ENCODE measurements at places on chromosomes 5 and 9.

DNA sequence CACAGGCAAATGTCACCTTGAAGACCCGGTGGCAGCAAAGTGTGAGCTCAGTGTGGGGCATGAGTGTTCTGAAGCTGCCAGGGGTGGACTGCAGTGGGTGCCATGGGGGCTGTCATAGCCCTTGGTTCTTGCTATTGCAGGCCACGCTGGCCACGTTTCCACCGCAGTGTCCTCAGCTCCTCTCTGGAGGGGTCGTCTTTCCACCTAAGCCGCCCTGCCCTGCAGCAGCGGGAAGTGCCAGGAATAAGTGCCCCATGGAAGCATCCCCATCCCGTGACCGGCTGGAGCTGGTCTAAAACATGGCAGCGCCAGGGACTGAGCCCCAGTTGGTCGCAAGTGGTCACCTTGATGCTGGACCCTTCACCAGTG lies 6.9 kb downstream of the OBP2B start:
- DNase-seq = no peak

- DNase-seq = no peak
These were observed 159.1 kb upstream of the ZNF608 start for GRCh38 chr5:124905256-124906130.

DNA sequence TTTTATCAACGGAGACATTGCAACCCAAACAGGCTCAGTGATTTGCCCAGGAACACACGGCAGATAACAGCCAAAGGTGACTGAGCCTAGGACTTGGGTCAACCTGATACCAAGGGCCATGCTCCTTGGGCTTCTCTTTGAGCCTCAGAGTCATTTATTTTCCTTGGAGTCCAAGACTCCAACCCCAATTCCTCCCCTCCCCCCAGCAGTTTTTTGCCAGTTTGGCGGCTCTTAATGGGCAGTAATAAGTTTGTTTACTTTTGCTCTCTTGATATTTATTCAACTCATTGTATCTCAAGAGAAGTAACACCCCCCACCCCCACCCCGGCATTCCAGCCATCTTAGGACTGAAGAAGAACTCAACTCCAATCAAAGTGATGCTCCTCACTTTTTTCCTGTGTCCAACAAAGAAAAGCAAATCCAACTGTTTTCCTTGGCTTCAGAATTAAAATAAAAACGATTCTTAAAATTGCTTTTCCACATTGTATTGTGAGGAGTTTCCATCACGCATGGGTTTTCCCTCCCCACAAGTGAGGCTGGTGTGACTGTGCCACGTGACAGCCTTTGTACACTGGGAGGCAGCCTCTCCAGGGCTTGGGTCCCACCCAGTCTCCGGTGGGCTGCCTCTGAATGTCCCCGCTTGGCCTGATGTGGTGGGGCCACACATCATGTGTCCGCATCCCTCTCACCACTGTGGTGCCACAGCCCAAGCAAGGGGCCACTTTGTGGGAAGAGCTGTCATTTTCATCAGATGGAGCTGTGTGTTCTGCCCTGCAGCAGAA lies 9.1 kb downstream of the ANGPTL2 start:
- no peak for DNase-seq

- DNase-seq = no peak
These were observed 19.8 kb upstream of the NUDT12 start for GRCh38 chr5:103582364-103582763.

DNA sequence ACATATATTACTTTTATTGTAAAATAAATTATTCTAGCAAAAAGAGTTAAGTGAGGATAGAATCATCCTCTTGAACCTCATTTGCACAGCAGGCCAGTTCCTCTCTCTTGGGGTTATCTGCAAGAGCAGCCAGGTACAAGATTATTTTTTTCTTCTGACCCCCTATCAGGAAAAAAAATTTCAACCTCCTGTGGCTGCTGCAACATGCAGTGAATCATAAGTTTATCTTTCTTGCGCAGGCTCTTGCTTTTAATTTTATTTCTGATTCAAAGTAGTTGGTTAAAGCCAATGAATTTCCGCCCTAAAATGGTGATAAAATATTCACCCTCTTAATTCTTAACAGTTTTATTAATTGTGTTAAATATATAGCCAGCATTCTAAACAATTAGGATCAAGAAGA lies 69.7 kb upstream of the PPP3R2 start:
- DNase-seq = no peak

- DNase-seq = no peak
These were observed 11.6 kb downstream of the FCN2 start for GRCh38 chr9:134892221-134892620.

- DNase-seq = no peak
These were observed 316.5 kb downstream of the KCTD16 start for GRCh38 chr5:144487207-144487606.

GRCh38 chr5:102528600-102528999 lies 29.8 kb upstream of the SLCO6A1 start:
- no peak for DNase-seq

DNA sequence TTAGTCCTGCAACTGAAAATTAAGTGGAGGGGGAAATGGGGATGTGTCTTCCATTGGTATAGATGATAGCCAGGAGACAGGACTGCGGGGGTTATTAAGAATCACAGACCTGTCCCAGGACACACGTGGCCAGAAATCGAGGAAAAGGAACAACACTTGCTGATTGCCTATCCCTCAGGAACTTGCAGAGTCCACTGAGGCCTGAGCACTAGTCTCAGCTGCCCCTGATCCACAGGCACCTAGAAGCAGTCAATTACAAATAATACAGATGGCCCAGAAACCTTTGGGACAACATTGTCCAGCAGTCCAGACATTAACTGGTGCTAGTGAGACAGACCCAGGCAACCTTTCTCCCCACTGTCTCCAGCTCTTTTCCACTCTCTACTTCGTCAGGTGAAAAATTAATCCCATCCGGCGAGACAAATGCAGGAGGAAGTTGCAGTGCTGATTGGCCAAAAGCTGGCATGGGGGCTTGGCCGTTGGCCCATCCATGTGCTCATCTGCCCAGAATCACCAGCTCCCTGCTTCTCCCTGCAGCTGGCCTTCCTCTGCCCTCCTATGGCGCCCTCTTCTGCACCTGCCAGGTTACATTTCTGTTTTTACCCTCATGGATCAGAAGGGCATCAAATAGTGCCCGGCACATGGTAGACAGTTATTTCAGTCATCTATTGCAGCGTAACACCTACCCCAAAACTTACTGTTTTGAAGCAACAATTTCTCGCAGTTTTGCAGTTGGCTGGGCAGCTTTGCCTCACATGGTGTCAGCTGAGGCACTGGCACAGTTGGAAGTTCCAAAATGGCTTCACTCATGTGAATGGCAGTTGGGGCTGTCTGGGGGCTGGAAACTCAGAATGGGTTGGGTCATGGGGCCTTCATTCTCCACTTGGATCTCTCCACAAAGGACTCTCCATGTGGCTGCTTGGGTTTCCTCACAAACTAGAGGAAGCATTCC lies 3.6 kb upstream of the B4GALT1 start:
- no peak for DNase-seq

DNA sequence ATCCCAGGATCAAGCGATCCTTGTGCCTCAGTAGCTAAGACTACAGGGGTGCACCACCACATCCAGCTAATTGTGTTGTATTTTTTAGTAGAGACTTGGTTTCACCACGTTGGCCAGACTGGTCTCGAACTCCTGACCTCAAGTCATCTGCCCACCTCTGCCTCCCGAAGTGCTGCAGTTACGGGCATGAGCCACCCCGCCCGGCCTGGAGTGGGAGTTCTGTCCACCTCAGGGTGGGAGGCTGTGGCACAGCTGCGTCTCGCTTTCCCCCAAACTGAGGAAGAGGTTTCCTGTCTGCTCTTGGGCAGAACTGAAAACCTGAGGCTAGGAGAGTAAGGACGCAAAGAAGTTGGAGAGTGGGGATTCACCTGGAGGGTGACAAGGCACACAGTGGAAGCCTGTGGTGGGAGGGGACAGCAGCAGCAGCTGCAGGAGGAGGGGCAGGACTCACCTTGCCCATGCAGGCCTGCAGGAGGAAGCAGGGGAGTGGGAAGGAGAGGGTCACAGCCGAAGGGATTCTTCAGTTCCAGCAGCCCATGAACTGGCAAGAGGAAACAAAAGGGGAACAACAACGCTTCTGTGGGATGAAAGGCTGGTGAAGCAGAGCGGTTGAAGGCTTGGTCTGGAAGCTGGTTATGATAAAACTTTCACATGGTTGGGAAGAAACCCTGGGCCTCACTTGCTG lies 181.4 kb downstream of the GAS1 start:
- no peak for DNase-seq

GRCh38 chr5:176796970-176797369 lies 13.4 kb upstream of the UNC5A start:
- DNase-seq = no peak

DNA sequence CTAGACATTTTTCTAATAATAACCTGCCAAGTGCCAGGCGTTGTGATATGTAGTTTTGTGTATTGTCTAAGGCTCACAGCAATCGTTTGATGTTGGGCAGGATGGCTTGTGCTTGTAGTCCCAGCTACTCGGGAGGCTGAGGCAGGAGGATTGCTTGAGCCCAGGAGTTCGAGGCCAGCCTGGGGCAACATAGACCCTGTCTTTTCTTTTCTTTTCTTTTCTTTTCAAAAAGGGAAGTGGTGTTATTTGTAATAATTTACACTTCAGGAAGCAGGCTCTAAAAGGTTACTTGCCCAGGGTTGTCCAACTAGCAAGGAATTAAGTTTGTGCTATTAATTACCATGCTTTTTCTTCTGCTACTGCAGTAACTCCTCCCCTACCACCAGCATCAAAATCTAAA lies 3.2 kb downstream of the ZNF131 start:
- no peak for DNase-seq

DNA sequence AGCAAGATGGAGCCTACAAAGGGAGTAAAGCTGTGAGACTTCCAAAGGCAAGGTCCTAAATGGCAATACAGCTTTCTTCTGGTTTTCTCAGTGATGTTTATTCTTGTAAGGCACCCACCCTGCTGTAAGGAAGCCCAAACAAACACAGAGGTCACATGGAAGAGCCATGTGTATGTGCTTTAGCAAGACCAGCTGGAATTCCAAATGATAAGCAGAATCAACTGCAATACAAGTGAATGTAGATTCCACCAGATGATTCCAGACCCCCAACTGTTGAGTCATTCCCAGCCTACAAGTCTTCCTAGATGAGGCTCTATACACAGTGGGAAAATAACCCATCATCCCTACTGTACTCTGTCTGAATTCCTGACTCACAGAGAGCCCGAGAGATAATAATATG lies 122.8 kb downstream of the DEPDC1B start:
- no peak for DNase-seq

- DNase-seq = no peak
These were observed 2.7 kb downstream of the CDO1 start for GRCh38 chr5:115813719-115814118.

GRCh38 chr5:52693280-52693679 lies 94.4 kb upstream of the ITGA1 start:
- no peak for DNase-seq

DNA sequence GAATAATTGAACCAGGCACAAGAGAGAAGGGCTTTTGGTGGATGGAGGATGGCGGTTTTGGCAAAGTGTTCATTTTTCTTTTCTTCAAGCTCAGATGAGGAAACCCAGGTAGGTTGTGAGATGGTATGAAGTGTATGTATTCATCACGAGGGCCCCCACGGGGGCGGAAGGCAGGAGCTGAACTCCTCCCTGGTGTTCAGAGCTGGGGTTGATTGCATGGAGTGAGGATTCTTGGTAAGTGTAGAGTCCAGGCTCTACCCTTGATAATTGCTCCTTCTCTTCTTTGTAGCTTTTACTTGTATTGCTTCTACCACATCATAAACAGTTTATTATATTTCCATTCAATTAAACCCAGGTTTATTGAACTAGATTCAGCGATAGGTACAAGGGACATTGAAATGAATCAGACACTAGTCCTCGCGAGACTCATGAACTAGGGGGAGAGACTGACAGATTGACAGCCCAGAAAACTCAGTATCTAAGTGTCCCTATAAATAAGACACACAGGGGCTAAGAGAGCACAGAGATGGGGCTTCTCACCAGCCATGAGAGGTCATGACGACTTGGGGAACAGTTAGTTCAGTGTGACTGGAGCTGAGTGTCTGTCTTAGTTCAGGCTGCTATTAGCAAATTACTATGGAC lies 116.7 kb upstream of the KLF4 start:
- no peak for DNase-seq

DNA sequence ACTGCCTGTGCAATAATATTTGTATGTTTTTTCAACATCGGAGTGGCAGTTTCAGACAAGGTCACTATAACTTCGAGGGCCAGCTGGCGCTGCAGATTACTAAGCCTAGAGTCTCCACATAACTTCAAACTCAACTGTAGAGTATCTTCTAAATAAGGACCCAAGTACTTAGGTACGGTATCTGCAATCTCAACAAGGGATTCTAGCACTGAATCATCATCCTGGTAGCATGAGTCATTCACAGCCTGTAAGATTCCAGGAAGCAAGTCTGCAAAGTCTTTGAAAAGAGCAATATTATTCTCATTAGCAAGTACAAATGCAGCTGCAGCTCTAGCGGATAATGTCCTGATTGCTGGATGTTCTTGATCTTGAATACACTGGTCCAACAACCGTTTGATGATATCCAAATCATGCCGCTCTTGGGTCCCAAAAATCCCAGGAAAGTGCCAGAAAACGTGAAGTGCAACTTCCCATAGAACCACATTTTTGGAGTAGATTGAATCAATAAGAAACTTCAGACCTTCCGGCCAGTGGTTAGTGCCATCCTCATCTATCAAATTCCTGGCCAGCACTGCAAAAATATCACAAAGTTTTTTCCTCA lies 654 bp downstream of the RANBP6 start:
- DNase-seq = no peak

DNA sequence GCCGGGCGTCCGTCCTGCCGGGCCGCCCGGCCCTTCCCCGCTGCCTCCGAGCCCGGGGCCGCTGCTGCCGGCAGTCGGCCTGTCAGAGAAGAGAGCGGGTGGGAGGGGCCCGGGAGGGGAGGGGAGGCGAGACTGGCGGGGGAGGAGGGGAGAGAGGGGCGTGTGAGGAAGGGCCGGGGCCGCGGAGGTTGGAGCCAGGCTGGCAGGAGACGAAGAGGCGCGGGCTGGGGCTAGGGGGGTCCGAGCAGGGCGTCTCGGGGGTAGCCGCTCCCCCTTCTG lies 570 bp downstream of the CREBRF start:
- DNase-seq = peak; percentile 36

DNA sequence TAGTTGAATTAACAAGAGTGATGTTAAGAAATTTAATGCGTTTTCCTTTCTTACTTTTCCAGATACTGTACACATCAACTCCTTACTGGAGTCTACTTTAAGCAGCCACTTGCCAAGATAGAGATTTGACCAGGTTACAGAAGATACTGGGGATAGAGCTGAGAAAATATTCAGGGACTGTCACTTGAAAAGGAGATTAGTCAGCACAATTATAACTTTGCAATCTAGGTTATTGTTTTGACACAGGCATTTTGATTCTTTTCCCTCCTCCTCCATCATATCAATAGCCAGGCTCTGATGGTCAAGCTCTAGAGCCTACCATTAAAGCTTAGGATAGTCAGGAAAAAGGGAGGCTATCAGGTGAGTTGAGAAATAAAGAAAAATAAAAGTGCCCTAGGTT lies 345.9 kb upstream of the ITGA1 start:
- no peak for DNase-seq
